ENCODE measurements at places on chromosomes 11 and 22.

DNA sequence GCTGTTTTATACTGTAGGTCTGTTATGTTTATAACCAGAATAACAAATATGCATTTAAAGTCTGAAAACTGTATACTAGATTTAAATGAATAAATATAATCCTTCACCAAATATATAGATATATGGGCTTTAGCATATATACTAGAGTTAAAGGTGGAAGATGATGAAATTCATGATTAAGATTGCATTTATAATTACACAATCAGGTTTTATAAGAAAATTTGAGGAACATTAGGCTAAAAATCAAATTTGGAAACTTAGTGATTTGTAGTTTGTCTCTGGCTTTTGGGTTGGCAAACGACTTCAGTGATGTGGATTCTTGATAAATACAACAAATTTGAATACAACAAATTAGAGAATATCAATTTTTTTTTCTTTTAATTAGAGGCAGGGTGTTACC lies 10.0 kb downstream of the BCL2L13 start:
- DNase-seq: no peak

DNA sequence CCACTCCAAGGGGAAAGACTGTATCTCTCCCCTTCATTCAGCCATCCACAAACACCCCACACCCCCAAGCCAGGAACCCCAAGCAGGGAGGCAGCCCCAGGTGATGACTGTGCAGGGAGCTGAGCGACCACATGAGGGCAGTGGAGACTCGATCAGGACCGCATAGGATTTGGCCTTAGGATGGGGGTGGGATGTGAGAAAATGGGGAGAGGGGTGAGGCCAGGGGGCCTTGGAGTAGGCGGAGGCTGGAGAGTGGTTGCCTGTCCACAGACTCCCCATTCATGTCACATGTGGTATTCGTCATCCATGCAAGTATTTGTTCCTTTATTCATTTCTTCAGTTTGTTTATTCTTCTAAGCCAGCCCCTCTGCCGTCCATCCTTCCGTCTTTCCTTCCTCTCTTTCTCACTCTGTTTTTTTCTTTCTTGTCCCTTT lies 2.7 kb upstream of the RHOD start:
- no peak for DNase-seq

- no peak for DNase-seq
These were observed 5.0 kb upstream of the MUC6 start for GRCh38 chr11:1041471-1041870.

- DNase-seq: no peak
These were observed 24.9 kb downstream of the BCO2 start for GRCh38 chr11:112200252-112200651.

- DNase-seq: no peak
These were observed 74.7 kb downstream of the C11orf58 start for GRCh38 chr11:16813126-16813525.

- DNase-seq: peak; percentile 45
These were observed 9.0 kb downstream of the SYT12 start for GRCh38 chr11:67031791-67032561.

All from astrocyte of the cerebellum (primary cell).